ENCODE measurements at places on chromosomes 12 and 14.

GRCh38 chr12:120230326-120230973 is 29.5 kb upstream of the RPLP0 start:
- peak; percentile 94 for DNase-seq

DNA sequence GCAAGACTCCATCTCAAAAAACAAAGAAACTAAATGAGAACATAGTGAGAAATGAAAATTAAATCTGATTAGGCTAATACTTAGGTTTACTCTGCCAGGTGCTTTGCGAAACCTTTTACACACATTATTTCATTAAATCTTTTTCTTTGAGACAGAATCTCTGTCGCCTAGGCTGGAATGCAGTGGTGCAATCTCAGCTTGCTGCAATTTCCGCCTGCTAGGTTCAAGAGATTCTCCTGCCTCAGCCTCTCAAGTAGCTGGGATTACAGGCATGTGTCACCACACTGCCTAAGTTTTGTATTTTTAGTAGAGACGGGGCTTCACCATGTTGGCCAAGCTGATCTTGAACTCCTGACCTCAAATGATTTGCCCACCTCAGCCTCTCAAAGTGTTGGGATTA is 21.9 kb upstream of the EEA1 start:
- DNase-seq: no peak

DNA sequence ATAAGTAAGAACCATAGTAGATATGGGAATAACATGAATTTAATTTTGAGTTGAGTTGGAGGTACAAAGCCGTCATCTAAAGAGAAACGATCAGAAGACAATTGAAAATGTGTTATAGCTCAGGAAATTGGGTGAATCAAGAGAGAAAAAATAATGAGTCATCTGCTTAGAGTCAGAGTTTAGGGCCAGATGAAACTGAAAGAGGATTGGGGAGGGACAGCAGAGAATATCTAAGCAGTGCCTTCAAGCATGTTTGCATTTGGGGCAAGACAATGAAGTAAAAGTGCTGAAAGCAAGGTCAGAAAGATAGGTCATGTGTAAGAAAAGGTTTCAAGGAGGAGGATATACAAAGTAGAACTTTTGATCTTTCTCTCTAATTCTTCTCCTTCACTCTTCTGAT is 49.4 kb downstream of the SLC15A5 start:
- no peak for DNase-seq

GRCh38 chr12:60257063-60257462 is 661.2 kb downstream of the SLC16A7 start:
- peak; percentile 80 for DNase-seq

GRCh38 chr12:52496054-52496453 is 3.0 kb upstream of the KRT6A start:
- no peak for DNase-seq
